Left renal pelvis (tissue), 4 donors: ENCODE measurements at places on chromosomes 11 and 22.

GRCh38 chr22:49632199-49633009 lies 195.3 kb downstream of the BRD1 start:
- DNase-seq: peak; percentile 55

DNA sequence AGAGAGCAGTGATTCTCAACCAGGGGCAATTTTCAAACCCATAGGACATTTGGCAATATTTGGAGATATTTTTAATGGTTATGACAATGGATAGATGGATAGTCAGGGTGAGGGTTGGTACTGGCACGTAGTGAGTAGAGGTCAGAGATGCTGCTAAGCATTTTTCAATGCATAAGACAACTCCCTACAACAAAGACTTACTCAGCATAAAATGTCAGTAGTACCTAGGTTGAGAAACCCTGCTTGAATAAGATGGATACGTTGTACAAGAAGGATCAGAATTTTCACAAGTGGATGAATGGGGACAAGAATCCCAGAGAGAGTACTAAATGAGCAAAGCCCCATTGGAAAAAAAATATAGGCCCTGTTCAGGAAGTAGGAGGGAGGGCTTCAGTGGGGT lies 11.9 kb upstream of the LIN7C start:
- no peak for DNase-seq

- DNase-seq: no peak
These were observed 71.3 kb downstream of the PPP2R1B start for GRCh38 chr11:111694851-111695250.

GRCh38 chr11:62340269-62340901 lies 3.1 kb downstream of the ASRGL1 start:
- no peak for DNase-seq

- DNase-seq: no peak
These were observed 12.5 kb downstream of the PRR5L start for GRCh38 chr11:36308577-36308976.

DNA sequence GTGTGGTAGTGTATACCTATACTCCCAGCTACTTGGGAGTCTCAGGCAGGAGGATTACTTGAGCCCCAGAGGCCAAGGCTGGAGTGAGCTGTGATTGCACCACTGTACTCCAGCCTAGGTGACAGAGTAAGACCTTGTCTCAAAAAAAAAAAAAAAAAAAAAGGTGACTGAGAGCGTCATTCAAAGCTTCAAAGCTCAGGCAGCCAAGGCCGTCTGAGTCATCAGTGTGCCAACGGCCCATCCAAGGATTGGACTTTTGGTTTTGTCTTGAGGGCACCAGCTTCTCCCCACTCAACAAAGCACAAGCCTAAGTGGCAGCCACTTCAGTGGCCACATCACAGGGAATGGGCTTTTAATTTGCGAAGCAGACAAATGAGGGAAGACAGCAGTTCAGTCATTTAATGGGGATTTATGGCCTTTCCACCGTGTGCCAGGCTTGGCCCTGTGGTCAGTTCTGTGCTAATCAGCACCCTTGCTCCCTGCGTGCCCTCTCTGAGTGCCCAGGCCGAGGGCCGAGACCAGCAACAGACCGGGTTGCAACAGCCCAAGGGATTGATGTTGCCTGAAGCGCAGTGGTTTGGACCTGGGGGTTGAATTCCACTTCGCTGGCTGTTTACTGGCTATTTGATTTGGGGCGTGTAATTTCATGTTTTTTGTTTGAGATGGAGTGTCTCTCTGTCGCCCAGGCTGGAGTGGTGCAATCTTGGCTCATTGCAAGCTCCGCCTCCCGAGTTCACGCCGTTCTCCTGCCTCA lies 30.2 kb upstream of the CRYBB3 start:
- DNase-seq: no peak

DNA sequence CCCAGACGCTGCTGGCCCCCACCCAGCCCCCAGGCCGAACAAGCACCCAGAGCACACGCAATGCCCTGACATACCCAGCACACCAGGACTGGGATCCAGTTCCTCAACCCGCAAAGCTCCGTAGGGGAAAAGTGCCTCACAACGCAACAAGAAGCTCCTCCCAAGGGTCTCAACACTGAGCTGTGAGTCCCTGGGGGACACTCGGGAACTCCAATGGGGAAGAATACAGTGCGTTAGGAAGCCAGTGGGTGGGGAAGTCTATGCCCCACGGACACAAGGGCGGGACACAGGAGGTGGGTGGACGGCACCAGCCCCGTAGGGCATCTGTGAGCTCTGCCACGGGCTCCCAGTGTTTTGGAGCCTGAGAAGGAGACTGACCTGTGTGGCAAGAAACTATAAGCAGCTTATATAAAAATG lies 1.6 kb downstream of the DEAF1 start:
- DNase-seq: no peak

DNA sequence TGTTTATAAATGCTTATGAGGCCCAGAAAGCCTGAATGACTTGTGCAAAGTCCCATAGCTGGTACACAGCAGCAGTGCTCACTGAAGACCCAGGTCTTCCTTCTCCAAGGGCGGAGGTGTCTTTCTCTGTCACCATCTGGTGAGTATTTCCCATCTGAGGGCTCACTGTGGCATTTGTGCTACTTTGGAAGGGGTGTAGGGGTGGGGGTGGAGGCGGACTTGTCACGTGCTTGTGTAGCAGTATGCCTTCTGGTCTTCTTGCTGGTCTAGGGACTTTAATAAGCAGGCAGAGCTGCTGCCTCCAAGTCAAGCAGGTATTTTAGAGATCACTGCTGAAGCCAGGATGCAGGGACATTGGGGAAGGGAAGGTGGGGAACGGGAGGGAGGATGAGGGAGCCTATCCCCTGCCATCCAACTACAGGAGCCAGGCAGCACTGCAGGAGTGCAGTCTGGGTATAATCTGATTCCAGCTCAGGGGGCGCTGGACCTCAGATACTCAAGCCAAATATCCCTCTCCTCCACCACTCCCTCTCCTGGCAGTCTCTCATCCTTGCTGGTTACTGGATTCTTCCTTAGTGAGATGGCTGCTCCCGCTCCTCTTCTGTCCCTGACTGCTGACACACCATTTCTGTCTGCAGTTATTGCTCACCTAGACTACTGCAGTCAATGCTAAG lies 3.4 kb downstream of the ABCC8 start:
- DNase-seq: no peak

GRCh38 chr11:84437071-84437980 lies 1151.2 kb upstream of the CCDC90B start:
- DNase-seq: peak; percentile 25

- DNase-seq: no peak
These were observed 101.2 kb downstream of the SIK3 start for GRCh38 chr11:116997071-116997470.

DNA sequence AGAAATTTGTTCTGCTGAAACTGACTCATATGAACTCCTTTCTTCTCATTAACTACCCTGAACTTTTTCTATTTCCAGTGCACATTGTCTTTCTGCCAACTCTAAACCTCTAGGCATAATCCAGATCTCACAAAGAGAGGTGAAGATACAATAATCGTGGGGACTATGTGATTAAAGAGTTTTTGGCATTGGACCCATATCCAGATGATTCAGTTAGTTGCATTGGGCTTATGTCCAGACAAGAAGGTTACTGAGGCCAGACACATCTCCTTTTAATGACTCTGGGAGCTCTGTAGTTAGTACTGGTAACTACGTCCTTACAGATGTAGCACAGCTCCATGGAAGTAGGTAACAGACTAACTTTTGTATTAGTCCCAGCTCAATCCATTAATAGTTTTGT lies 273.0 kb downstream of the CASP12 start:
- DNase-seq: no peak

GRCh38 chr11:130049328-130049771 lies 20.3 kb upstream of the APLP2 start:
- no peak for DNase-seq

DNA sequence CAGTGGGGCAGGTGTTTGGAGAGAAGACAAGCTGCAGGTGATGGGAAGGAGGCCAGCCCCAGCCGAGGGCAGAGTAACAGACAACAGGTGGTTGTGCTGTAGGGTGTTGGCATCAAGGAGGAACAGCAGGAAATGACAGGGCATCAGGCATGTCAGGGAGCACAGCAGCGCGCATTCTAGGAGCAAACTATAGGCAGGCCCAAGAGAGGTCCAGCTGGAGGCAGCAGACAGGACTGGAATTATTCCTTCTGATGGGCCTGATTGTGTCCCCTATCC lies 13.6 kb downstream of the ADM start:
- no peak for DNase-seq

DNA sequence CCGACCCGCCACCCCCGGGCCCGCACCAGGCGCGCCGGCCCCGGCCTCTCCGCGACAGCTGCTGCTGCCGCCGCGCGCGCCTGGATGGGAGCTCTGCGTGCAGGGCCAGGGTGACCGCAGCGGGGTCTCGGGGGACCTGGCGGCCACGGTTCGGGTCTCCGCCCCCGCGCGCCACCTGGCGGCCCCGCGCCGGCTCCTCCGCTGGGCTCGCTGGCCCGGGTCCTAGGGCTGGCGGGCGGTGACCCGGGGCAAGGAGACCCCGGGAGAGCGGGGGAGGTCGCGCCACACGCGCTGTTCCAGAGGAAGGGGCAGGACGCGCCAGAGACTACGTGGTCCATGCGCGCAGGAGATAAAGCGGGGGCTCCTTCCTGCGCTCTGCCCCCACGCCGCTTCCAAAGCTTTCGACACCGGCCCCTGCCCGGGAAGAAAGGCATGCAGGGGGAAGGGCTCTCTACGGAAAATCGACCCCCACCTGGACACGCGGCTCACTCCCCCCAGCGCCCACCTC lies 562 bp downstream of the SHANK2 start:
- no peak for DNase-seq

- peak; percentile 36 for DNase-seq
These were observed 185.3 kb upstream of the LARGE1 start for GRCh38 chr22:34105461-34106062.

DNA sequence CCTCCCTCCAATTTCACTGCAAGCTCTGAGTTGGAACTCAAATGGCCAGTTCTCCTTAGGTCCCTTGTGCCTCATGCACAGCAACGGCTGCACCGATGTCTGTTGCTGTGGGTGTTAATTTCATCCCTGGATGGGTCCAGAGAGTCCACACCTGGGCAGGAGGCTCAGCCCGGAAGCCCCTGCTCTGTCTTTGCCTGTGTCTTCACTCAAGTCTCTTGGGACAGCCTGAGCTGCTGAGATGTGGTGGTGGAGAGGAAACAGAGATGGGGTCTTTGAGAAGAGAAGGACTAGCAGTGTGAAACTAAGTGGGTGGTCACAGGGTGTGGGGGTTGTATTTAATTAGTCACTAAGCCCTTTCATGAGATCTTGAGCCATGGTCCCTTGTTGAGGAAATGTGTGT lies 109.3 kb downstream of the NECTIN1 start:
- no peak for DNase-seq

- no peak for DNase-seq
These were observed 663.2 kb downstream of the CNTN5 start for GRCh38 chr11:99683933-99684332.

DNA sequence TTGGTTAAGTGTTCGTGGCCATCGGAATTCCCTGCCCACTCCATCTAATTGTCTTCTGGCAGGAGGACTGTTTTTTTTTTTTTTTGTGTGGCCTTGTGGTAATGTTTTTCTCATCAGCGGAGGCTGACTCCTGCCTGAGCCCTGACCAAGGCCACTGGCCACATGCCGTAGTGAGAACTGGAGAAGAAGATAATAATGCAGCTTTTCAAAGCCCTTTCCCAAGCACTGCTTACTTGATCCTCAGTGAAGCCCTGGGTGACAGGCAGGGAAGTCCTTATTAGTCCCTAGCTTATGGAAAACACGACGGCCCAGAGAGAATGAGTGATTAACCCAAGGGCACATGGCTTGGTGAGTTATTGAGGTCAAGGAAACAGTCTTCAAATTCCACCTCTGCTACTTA lies 71.2 kb downstream of the ADM start:
- no peak for DNase-seq

DNA sequence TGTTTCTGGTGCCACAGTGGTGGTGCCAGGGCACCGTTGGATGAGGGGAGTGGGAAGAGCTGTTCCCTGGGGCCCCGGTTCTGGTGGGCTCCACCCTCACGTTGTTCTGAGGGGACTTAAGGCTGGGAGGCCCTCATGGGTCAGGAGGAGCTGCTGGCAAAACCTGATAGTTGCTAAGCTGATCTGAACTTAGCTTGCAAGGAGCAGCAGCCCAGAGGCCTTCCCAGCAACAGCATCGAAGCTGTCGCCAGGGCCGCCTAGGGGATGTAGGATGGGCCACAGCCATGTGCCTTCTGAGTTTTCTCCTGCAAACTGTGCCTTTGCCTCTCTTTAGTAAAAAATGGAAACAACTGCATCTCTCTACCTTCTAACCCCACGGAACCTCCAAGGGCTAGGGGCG lies 240.2 kb downstream of the TBC1D22A start:
- DNase-seq: no peak

DNA sequence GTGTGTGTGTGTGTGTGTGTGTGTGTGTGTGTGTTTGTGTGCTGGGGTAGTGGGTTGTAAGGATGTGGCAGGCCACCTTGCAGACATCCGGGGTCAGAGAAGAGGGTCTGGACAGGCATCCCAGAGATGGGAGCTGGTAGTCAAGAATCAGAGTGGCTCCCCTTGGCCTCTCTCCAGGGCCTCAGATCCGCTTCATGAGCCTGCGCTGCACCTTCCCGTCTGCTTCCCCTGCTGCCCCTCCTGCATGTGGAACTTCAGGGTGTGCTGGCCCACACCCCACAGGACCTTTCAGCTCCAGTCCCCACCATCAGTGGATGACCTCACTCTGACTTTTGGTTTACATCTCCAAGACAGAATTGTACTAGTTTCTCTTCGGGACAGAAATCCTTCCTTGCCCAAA lies 31.2 kb downstream of the TREH start:
- DNase-seq: no peak

DNA sequence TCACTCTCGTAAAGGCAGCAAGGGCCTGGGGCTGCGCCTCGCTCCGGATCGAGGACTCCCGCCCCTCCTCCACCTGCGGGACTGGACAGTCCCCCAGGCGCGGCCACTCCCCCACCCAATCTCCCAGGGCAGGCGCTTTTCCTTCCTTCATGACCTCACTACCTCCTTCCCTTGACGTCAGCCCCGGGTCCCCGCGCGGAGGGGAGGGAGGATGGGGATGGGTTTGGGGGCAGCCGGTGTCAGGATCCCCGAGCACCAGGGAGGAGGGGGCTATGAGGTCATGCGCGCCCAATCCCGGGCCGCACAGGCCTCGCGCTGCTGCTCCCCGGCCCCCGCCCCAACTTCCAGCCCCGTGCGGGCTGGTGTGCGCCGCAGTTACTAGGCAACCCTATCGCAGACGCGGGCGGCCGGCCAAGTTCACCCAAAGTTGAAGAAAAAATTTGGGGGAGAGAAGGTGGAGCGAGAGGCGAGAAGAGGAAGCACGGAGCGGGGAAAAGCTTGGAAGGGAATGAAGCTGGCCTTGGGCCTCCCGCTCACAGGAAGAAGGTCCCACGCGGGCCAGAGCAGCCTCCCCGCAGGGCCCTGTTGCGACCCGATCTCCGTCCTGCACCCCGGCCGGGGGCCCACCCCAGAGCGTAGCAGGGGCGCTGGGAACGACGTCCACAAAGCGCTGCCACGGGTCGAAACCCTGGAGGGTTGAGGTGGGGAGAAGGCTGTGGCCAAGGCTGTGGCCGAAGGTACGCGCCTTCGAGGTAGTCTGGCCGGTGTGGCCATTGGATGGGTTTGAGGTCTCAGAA lies 8.3 kb downstream of the WT1 start:
- no peak for DNase-seq
